ENCODE measurements at places on chromosomes 16 and 17.

- DNase-seq = no peak
These were observed 15.0 kb downstream of the CPNE2 start for GRCh38 chr16:57107321-57107922.

GRCh38 chr17:55681342-55681700 lies 41.3 kb downstream of the TMEM100 start:
- DNase-seq = no peak

GRCh38 chr17:72702136-72702735 lies 390.3 kb downstream of the SLC39A11 start:
- DNase-seq = no peak

GRCh38 chr17:82333279-82334171 lies at the start of gene SECTM1:
Gene SECTM1 (minus strand): TSS chr17:82333766. CDS start chr17:82327240, 6,526 bp downstream.
- no peak for DNase-seq

- no peak for DNase-seq
These were observed 7.5 kb downstream of the UBE2Z start for GRCh38 chr17:48915459-48916282.

DNA sequence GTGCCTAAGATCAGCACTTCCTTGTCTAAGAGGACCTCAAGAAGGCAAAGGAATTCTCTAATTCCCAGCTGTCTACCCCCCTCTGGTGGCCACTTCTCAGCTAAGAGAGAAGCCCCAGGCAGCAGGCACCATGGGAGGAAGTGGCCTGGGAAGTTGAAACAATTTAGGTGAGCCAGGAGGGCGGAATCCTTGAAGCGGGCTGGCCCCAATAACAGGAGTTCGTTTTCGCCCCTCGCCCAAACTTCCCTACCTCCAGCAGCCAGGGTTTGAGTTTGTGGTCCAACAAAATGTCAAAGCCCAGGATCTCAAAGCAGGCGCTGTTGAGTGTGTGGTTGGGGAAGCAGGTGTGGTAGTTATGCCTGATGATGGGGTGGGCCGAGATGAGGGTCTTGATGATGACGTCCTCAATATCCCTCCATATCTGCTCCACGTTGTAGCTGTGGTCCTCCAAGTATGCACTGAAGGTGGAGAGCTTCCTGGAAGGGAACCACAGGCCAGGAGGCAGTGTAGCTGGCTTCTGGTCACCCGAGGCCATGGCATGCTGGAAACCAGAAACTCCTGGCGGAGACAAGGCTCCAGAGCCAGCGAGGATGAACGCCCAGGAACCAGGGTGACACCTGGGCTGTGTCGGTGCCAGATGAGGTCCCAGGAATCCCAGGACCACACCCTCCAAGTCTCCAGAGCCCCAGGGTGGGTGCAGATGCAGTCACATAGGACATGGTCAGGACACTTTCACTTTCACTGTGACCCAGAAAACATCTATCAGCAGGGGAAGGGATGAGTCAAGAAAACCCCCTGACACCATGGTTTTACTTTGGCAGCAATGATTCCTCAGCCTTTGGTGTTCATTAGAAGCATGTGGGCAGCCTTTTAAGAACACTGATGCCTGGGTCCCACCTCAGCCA lies 25.6 kb downstream of the TTLL6 start:
- peak; percentile 50 for DNase-seq

DNA sequence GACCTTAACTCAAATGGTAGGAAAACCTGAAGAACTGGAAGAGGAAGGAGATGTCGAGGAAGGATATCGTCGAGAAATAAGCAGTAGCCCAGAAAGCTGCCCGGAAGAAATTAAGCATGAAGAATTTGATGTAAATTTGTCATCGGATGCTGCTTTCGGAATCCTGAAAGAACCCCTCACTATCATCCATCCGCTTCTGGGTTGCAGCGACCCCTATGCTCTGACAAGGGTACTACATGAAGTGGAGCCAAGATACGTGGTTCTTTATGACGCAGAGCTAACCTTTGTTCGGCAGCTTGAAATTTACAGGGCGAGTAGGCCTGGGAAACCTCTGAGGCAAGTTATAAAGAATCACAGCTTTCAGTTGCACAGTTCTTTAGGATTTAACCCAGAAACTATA lies 15.5 kb downstream of the ERCC4 start:
- no peak for DNase-seq

DNA sequence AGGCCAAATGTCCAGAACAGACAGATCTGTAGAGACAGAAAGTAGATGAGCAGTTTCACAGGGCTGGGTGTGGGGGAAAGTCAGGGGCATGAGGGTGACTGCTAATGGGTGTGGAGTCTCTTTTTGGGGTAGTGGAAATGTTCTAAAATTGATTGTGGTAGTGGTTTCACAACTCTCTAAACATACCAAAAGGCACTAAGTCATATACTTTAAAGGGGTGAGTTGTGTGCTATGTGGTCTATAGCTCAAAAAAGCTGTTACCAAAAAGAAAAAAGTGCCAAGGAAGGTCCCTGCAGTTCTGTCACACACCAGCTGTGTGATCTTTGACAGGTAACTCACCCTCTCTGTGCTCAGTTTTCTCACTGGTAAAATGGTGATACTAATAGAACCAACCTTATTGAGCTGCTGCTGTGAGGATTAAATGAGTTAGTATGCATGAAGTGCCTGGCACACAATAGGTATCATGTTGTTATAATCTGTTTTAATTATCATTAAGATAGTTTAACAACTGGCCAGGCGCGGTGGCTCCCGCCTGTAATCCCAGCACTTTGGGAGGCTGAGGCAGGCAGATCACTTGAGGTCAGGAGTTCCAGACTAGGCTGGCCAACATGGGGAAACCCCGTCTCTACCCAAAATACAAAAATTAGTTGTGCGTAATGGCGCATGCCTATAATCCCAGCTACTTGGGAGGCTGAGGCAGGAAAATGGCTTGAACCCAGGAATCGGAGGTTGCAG lies 10.3 kb downstream of the ITGAX start:
- no peak for DNase-seq

- DNase-seq = no peak
These were observed 17.9 kb downstream of the BFAR start for GRCh38 chr16:14650629-14651028.

GRCh38 chr17:71024172-71024571 lies 854.8 kb downstream of the KCNJ2 start:
- DNase-seq = no peak

- DNase-seq = no peak
These were observed 544.4 kb upstream of the EEF2KMT start for GRCh38 chr16:5642011-5642410.

- DNase-seq = no peak
These were observed 51.7 kb upstream of the MTSS2 start for GRCh38 chr16:70737377-70738082.

GRCh38 chr16:25690552-25691143 lies 1.1 kb upstream of the HS3ST4 start:
- DNase-seq = no peak

Data from SHP77 treated with DMSO at 0.1 percent for 48 hours (cell line).